ENCODE measurements at places on chromosomes 1 and 21.

DNA sequence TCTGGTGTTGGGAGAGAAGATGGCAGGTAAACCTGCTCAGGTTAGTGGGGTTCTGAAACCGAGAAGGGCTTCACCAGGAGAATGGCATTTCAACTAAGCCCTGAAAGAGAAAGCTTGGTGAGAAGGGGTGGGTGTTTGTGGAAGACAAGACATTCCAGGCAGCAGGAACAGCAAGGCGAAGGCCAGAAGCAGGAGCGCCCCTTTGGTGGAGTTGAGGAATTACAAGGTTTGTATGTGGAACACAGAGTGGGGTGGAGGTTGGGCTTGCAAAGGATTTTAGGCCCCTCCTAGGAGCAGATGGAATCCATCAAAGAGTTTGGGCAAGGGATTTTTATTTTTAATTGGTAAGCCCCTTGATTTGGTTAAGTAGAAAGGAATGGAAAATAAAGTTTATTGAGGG lies 24.8 kb upstream of the ELOA start:
- DNase-seq = no peak

DNA sequence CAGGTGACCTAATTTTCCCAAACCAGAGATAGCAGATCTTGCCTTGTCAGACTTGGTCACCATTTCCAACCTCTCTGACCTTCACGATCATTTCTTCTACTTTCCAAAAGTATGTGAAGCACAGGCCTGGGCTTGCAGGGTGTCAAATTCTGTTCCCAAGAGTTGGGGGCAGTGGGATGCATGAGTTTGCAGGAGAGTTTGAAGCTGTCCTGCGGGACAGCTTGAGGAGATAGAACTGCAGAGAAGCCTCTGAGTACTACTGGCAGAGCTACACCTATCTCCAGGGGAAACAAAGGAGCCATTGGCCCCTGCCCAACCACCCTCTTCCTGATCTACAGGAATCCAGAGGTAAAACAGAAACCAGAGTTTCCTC lies 11.3 kb downstream of the TXNIP start:
- DNase-seq = no peak

DNA sequence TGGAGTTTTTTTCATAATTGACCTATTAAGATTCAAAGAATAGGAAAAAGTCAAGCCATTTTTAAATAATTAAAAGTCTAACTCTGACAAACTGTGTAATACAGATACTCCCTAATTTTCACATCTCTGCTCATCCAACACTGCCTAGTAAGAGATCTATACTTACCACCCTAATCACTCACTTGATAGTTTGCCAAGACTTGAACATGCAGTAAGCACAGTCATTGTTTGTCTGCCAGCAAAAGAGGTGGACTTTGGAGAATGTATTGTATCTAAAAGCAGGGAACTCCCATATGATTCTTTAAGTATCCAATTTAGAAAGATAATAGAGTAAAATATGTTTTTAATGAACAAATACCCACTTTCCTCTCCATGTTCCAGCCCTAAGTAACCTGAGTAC lies 15.5 kb downstream of the TMEM59 start:
- DNase-seq = no peak

- DNase-seq = no peak
These were observed 177.9 kb downstream of the CLIC6 start for GRCh38 chr21:34846601-34847112.

GRCh38 chr1:100624886-100625610 lies 87.1 kb downstream of the GPR88 start:
- DNase-seq = no peak

DNA sequence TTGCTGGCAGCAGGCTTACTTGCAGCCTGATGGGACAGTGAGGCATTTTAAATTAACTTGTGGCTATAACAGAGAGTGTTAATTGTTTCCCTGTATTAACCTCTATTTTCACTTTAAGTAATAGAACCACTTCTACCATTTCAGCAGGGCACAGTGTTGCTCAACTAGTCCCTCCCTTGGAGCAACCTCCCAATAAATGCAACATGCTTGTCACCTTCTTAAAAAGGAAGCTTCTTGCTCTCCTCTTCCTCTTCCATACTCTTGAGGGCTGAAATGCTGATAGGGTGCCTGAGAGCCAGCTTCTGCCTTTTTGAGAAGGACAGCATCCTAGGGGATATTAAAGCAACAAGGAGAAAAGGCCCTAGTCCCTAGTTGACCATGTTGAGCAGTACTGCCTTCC lies 52.1 kb downstream of the C4BPA start:
- peak; percentile 72 for DNase-seq

- DNase-seq = no peak
These were observed 29.0 kb upstream of the PRRX1 start for GRCh38 chr1:170634824-170635410.

DNA sequence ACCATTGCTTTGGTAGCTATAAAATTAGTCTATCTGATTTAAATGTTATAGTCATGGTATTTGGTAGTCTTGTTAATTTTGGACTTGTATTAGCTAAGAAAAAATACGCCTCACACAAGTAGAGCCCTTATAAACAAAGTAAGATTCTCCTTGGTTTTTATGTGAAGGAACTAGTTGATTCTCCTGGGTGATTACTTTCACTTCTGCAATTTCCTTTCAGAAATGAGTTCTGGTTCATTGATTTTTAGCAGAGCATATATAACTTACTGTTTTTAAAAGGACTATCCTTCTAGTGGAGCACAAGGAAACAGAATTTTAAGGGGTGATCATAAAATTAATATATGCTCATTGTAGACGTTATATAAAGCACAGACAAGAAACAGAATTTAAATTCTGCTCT lies 120.1 kb downstream of the BACH1 start:
- peak; percentile 13 for DNase-seq

- DNase-seq = no peak
These were observed 1.1 kb downstream of the TAS1R3 start for GRCh38 chr1:1332031-1332755.

DNA sequence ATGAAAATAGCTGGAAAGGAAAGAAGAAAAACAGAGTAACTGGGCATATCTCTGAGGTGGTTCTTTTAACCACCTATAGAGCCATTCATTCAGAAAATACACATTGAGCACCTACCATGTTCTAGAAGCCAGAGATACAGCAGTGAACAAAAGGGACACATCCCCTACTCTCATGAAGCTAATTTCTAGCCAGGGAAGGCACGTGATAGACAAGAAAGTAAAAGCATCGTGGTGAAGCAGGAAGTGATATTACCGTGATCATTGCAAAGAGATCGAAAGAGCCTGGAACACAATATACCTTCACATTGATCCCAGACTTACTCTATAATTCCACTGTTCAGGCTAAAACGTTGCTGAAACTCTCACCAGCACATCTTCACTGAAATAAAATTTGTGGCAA lies 76.0 kb downstream of the TIAM1 start:
- DNase-seq = no peak

- DNase-seq = no peak
These were observed 102.6 kb upstream of the ZNF644 start for GRCh38 chr1:91124290-91124985.

Data from inflammatory macrophage (primary cell).